Left renal cortex interstitium (tissue), 4 donors: ENCODE measurements at places on chromosomes 7 and 10. TPM values are rescaled to one million over a fixed set of nuclear protein-coding genes. Genes with fewer than 3 reads are reported as not detected.

The MET gene
- 46.0 TPM for polyA plus RNA-seq

The ZNF365 gene
- polyA plus RNA-seq = 0.41 TPM

GRCh38 chr10:132946806-132947546, 4.6 kb upstream of the CFAP46 start:
- DNase-seq = no peak

DNA sequence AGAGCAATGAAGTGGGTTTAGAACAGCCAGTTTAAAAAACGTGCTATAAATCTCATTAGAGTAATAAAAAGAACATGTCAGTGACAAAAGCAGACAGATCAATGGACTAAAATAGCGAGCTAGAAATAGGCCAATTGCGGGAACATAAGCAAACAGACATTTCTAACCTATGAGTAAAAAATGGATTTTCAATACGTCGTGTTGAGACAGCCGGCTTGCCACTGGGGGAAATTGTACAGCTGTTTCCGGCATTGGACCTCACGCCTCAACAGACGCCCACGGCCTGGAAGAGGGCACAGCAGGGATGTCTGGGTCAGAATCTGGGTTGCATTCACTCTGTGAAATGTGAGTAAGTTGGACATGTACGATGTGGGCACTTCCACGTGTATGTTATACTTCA, 92.9 kb downstream of the SVOPL start:
- DNase-seq = no peak

DNA sequence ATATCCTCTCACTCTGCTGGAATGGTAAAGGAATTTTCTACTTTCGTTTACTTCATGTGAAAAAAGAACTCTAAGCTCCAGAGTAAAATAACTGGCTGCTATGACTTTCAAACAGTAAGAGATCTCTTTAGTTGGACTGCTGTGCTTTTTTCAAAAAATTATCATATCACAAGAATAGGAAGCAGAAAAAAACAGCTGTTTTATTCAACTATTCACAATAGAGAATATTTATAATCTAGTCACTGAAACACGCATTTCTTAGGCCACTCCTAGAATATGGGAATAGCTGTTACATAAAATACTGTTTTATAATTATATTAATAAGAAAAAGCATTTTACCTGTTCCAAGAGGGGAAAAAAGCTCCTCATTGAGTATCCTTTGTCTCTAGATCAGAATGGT, 29.7 kb downstream of the NOC3L start:
- DNase-seq = no peak

The CLRN3 gene
- polyA plus RNA-seq = 21.5 TPM

DNA sequence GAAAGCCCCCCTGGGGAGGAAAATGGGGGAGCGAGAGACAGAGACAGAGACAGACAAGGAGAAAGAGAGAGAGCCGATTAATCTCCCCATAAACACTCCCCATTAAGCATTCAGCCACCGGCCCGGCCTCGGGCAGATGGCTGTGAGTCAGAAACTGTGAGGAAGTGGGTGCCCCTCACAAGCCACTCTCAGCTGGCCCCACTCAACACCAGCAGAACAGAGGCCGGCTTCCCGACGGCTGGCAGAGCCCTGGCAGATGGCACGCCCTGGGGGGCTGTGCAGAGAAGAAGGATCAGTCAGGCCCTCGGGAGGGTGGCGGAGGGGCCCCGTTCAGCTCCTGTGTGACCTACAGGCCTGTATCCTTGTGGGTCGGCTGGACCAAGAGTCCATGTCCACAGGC, 41.2 kb downstream of the CAMK2B start:
- no peak for DNase-seq

DNA sequence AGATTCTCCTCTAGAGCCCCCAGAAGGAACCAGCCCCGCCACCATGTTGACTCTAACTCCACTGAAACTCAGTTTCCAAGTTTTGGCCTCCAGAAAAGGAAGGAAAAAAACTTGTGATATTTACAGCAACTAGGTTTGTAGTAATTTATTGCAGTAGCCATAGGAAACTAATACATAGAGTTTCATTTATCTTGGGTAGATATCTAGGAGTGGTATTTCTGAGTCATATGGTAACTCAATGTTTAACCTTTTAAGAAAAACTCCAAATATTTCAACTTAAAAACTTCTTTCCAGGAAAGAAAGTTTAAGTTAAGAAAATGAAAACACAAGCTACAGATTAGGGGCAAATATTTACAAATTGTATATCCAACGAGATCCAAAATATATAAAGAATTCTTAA, 576.7 kb downstream of the KCNMA1 start:
- no peak for DNase-seq

GRCh38 chr10:73205081-73205480, 37.2 kb downstream of the FAM149B1 start:
- DNase-seq = no peak

DNA sequence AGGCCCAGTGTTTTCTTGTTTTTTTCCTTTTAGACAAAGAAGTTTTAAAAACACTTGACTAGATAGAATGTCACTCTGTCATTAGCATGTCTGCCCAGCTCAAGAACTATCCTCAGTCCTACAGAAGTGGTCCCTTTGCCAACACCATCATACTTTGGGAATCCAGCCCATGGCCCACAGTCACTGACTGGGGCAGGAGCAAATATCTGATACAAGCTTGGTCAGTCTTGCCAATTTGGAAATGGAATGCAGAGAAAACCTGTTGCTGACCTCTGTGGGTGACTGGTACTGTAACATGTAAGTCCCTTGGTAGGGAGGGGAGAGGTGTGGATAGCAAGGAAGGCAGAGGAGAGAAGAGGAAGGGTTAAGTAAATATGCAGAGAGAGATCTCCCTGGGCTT, 47.8 kb downstream of the IPMK start:
- no peak for DNase-seq
